Stimulated activated CD4-positive, alpha-beta T cell treated with anti-CD3 and anti-CD28 coated beads, Interleukin-15, amount 100 ng/mL, for 1 hour (primary cell): ENCODE measurements at places on chromosomes 11 and 22.

GRCh38 chr11:111944651-111945051 lies 7.5 kb downstream of the DIXDC1 start:
- DNase-seq, result no peak

- no peak for DNase-seq
These were observed at the start of gene BACE1-AS for GRCh38 chr11:117290809-117291396. TSS of gene BACE1-AS (plus strand) at chr11:117291346.

- no peak for DNase-seq
These were observed 906.7 kb upstream of the CHORDC1 start for GRCh38 chr11:91129596-91129995.

DNA sequence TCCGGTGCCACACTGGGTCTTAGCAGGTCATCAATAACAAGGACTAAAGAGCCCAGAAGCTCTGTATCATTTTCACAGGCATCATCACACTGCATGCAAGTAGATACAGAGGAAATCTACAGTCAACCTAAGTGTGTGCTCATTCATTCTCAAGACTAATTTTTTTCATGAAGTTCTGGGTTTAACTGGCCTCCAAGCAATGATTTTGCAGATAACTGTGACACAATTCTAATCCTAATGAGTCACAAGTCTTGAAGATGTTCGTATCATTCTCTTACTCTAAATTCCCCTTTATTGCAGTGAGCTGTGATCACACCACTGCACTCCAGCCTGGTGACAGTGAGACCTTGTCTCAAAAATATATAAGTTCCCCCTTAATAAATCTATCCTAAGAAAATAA lies 2.5 kb downstream of the OR52W1 start:
- no peak for DNase-seq

DNA sequence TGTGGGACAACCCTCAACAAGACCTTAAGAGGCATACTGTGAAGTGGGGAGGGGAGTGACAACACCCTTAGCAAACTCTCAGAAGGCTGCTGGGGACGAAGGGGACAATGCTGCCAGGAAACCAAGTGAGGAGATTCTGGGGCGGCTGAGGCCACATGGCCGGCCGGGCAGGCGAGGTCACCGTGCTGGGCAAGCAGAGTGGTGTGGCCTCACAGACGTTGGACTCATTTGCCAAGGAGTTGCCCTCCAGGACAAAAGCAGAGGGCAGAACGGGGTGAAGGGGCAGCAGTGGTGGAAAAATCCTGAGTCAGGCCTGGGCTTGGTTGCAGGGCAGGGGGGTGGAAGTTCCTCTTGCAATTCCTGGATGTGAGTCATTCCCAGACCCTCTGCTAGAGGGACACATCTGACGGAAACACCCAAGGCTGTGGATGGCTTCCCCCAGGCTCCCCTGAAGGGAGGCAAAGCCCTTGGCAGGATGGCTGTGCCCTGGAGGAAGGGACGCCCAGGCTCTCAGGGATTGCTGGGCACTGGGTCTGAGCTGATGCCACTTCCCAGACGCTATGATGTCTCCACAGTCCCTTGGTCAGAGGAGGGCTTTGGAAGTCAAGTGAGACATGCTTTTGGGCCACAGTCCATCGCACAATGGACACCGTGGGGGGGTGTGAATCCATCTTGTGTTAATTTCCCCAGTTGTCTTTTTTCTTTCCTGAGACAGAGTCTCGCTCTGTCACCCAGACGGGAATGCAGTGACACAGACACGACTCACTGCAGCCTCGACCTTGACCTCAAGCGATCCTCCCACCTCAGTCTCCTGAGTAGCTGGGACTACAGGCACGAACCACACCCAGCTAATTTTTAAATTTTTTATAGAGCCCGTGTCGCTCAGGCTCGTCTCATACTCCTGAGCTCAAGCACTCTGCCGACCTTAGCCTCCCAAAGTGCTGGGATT lies 16.2 kb upstream of the SHANK3 start:
- no peak for DNase-seq

GRCh38 chr22:38051261-38051660 lies 5.9 kb upstream of the PICK1 start:
- DNase-seq, result no peak

DNA sequence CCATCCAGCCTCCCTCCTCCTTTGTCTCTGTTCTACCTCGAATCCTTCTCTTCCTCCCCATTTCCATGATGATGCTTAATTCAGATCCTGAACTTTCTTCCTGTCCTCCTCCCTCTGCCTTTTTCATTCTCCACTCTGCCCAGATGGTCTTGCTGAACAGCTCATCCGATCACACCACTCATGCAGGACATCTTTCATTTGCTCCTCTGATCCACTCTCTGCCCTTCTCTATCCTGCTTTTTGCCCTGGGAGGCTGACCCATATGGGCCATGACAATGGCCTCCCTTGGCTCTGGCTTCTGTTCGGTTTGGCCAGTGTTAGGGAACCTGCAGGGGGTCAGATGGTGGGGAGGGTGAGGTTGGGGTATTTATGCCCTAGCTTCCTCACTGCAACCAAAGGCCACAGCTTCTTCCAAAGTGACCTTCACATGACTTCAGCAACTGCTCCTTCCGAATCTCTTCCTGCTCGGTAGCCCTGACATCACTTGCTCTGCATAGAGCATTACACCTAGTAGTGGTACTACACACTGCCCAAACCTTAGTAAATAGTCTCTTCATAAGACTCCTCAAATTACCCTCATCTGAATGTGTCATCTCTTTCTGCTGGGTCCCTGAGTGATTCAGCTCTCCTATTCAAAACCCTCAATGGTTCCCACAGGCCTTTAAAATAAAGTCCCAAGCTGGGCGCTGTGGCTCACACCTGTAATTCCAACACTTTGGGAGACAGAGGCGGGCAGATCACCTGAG lies 32.7 kb upstream of the MICAL2 start:
- DNase-seq, result no peak

DNA sequence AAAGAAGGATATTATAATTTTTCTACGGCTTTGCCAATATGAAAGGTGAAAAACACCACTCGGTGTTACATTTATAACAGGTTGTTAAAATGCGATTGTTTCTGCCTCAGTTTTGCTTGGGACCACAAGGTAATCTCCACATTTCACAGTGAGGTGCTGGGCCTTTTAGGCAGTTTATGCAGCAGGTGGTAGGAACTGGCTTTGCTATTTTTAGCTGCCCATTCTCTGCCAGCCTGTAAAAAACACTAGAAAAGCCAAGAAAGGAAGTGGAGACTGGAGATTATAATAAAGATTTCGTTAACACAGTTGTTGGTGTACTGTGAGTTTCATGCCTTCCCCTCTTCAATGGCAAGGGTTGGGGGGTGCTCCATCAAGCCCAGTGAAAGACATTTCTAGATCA lies 8.0 kb upstream of the MRPL16 start:
- DNase-seq, result no peak

DNA sequence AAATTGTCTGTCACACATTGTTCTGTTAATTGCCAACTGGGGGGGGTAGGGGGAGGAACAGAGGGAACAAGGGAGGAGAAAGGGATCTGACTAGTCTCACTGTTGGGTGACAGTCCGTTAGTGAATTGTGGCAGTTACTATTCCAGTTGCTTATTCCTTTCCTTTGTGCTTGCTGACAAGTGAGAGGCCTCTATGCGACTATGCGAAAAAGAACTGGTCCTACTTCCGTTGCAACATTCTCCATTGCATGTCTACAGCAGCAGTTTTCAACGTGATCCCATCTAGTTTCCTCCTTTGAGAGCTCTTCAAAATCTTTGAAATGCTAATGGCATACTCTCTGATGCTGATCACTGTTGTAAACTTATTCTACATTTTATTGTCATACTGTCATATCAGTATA lies 672.2 kb downstream of the LRRC4C start:
- DNase-seq, result no peak

DNA sequence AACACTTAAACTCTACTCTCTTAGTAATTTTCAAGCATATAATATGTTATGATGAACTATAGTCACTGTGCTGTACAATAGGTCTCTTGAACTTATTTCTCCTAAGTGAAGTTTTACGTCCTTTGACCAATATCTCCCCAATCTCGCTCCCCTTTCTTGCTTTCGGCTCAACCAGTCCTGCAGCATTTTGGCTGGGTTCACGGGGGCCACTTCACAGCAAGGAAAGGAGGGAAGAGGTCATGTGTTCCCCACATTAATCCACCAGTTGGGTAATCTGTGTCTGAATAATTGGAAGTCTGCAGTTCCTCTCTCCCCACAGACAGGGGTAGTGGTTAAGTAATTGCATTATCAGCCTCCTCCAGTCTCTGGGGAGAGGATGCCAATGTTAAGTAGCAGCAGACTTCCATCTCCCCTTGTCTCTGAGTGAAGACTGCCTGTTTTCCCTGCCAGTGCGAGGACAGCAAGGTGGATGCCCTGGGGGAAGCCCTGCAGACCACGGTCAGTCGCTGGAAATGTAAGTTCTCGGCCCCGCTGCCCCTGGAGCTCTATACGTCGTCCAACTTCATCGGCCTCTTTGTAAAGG lies 59.2 kb upstream of the CRTAM start:
- DNase-seq, result no peak

DNA sequence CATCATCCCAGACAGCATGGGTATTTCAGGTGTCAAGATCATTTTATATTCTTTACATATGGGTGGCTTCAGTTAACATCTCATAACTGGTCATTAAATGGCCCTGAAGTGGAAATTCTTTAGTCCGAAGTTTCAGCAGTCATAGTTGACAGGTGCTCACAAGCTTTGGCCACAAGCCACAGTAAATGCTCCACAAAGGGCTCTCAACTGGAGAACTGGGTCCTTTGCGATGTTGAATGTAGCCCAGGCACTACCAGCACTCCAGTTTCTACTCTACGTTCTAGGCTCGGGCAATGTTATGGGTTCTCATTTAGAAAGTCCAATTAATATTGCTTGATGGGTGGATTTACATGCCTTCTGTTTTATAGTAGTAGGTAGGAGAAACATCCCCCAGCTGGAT lies 206.3 kb downstream of the CWF19L2 start:
- DNase-seq, result no peak

- no peak for DNase-seq
These were observed 7.9 kb upstream of the CYTH4 start for GRCh38 chr22:37274380-37274862.

DNA sequence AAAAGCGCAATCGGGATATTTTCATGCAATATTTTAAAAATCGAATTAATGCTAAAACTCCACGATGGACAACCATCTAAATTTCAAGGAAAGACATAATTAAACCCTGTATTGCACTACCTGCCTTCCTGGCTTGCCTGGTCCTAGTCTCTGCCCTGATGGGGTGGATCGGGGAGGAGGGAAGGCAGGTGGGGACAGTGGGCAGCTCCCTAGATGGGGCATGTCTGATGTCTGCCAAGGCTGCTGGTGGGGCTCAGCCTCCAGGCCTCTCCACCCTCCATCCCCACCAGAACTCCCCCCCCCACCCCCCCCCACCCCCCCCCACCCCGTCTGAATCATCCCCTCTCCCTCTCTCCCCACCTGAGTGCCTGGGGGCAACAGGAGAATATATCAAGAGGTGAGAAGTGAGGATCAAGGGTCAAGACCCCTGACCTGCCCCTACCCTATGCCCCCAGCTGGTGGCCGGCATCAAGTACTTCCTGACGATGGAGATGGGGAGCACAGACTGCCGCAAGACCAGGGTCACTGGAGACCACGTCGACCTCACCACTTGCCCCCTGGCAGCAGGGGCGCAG lies 650 bp downstream of the CST6 start:
- no peak for DNase-seq

DNA sequence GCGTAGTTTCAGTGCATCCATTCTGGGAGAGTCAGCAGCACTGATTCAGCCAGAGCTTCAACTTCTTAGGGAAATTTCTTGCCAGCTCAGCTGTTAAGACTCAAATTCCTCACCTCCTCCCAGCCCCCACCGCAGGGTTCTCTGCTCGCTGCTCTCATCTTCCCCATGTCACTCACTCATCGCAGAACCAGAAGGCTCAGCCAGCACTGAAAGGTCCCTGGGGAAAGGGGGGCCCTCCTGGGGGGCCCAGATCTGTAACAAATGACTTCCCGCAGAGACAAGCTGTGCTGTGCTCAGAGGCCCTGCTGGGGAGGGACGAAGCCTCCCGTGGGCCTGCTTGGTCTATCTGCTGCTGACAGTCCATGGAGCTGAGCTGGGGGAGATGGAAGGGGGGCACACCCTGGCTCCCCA lies 220.6 kb downstream of the NTM start:
- no peak for DNase-seq

- no peak for DNase-seq
These were observed 415.9 kb downstream of the ETS1 start for GRCh38 chr11:128171506-128171905.

DNA sequence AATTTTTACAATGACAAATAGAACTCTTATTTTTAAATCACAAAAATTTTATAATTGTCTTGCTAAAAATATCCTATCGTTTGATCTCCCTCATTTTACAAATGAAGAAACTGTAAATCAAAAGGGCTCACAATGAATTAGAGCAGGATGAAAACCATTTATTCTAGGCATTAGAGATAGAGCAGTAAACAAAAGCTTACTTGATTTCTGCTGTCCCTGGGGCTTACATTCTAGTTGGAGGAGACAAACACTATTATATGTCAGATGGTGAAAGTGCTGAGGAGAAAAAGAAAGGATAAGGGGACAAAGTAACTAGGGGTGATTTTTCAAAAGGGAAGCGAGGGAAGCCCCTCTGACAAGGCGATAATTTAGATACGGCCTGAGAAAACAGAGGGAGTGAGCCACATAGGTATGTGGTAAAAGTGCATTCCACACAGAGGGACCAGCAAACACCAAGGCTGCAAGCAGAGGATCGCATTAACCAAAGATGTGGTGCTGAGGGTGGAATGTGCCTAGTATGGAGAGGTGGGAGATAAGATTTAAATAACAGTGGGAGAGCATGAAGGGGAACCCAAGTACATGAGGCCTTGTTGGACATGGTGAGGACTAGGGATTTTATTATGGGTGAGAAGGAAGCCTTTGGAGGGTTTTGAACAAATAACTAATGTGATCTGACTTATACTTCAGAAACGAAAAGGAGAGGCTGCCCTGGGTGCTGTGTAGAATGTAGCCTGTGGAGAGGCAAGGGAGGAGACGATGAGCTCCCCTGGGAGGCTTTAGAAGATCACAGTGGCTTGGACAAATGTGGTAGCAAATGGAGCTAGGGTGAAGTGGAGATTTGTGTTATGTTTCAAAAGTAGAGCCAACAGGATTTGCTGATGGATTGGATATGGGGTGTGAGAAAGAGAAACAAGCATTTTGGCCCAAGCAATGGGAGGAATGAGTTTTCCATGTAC lies 62.1 kb downstream of the PDHX start:
- no peak for DNase-seq
